ENCODE measurements at places on chromosomes 11 and 22.
A peak's percentile ranks its signal among the peaks of the same experiment; 100 is the strongest.

DNA sequence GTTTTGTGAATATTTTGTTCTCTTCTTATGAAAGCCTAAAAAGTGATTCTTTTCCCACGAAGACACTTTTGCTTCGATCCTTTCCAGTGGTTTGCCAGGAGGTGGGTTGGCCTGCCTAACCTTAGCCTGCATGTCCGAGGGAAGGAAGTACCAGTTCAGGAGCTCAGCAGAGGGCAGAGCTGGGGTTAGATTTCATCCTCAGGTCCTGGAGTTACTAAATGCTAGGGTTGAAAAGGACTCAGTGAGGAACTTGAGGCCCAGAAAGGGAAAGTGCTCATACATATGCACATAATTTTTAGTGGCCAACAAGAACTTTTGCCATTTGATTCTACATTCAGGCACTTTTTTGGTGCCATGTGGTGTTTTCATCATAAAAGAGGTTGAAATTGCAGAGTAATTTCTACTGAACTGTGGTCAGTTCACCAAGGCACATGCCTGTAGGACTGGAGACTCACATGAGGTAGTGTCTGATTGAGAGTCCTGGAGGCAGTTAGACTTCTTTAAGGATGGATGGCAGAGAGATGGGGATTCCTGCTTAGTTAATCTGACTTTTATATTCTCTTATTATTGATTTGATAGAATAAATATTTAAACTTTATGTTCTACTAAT lies 36.7 kb downstream of the NCAM1 start:
- no peak for DNase-seq

DNA sequence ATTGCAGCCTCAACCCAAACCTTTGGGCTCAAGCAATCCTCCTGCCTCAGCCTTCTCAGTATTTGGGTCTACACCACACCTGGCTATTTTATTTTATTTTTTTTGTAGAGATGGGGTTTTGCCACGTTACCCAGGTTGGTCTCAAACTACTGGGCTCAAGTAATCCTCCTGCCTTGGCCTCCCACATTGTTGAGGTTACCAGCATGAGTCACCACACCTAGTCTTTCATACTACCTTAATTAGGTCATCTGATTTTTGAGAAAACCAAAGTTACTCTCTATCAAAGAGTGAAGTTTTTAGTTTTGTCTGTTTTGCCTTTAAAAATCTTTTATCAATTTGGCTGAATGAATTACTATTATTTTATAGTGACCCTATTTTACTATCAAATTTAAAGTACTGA lies 335.6 kb upstream of the LRRC4C start:
- DNase-seq, result no peak

DNA sequence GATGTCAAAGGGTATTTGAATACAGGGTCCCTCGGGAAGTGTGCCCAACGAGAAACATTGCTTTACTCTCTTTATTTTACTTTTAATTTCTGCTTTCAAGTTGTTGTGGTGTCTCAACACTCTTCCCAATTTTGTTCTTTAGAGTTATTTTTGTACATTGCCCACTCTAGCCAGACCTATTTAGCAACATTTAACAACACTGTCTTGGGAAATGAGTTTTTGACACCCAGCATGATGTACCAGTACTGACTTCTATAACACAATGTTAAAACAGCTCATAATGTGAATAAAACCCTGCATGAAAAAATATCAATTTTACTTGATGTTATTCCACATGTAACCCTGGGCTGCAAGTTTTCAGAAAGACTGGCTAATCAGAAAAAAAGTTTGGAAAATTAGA lies 350.2 kb upstream of the PITPNB start:
- no peak for DNase-seq

DNA sequence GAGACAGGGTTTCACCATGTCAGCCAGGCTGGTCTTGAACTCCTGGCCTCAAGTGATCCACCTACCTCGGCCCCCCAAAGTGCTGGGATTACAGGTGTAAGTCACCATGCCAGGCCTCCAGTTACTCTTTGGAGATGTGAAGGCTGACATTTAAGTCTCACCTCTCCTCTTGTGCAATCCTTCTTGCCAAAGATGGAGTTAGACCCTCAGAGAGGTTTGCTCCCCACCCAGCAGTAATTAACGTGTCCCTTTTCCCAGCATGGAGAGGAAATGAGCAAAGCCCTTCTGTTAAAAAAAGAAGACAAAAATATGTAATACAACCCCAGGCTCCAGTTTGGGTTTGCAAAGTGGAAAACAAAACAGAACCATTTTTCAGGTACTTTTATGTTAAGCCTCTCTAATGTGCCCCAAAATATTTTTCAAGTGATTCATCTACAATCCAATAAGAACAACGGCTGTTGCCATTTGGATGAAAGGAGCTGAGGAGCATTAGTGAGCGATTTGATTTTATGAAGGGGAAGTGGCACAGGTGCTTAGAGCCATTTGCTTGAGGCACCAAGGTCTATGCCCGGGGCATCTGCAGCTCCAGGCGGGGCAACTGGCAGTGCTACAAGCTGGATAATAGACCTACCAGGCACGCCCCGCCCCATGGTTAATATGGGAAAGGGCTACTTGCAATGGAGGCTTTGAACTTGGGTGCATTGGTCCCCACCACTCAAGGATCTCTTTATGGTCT lies 57.2 kb downstream of the GRIK4 start:
- no peak for DNase-seq

DNA sequence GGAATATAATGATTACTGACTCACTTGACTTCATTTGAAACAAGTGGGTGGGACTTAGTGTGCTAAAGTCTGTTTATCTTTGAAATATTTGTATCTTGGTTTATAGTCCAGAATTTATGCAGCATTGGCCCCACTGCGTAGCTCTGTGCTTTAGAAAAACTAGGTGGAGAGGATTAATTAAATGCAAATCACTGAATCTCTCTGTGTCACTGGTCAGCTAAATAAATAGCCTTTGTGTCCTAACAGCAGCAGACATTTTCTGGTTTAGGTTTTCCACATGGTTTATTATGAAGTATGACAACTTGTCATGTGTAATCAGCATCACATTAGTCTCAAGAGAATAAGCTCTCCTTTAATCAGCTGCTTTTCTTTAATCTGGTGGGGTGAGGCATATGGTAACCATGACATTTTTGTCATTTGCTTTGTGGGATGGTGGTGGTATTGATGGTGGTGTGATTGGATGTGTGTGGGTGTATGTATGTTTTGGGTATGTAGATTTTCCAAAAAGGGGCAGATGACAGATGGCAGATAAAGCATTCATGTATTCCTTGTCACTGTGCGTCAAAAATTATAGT lies 33.9 kb downstream of the BCL2L13 start:
- DNase-seq, result peak; percentile 3

- no peak for DNase-seq
These were observed 4.5 kb upstream of the NEFH start for GRCh38 chr22:29475550-29475949.

DNA sequence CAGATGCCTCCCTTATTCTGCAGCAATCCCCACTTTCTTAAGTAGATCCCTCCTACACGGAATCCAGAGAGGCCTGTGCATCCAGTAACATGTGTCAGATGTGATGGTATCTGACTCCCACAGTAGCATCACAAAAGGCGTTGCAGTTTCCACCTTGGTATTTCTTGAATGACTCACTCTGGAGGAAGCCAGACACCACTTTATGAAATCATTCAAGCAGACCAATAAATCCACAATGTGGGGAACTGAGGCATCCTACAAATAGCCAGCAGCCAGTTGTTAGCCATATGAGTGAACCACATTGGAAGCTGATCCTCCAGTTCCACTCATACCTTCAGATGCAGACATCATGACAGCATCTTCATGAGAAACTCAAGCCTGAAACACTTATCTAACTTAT lies 798.1 kb downstream of the OPCML start:
- DNase-seq, result no peak

Measured in stimulated activated CD4-positive, alpha-beta T cell treated with anti-CD3 and anti-CD28 coated beads, Interleukin-12 subunit alpha, Interleukin-12 subunit beta, amount 100 ng/mL, for 24 hours (primary cell).